ENCODE measurements at places on chromosomes 3 and 15. TPM values are rescaled to one million over a fixed set of nuclear protein-coding genes. Genes with fewer than 3 reads are reported as not detected.

DNA sequence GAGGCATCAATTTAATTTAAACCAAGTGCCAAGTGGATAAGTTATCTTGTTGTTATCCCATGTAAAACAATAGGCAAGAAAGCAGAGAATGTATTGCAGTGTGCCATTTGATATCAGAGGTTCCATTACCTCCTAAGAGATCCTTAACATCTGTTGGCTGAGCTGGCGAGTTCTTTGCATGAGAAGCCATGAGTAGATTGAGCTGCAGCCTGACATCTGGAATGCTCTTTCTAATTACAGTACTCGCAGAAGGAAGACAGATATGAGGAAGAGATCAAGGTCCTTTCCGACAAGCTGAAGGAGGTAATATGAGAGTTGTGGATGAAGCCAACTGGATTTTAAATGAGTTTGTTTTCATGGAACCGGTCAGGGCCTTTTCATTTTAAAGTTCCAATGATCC, 19.4 kb downstream of the TPM1 start:
- peak; percentile 65 for DNase-seq
- H3K36me3 ChIP-seq, result peaks cover 72% of the 10 kb centered on the region
- no peaks in the 10 kb centered on the region for H3K27me3 ChIP-seq
- H3K27ac ChIP-seq, result no peak overlapping the region
- H3K4me1 ChIP-seq, result peaks cover 28% of the 10 kb centered on the region

GRCh38 chr15:81511138-81511537, 137.1 kb upstream of the TMC3 start:
- no peaks in the 10 kb centered on the region for H3K27me3 ChIP-seq
- H3K4me1 ChIP-seq, result peaks cover 6% of the 10 kb centered on the region
- peak; percentile 70 for DNase-seq
- H3K4me3 ChIP-seq, result no peak overlapping the region
- no peak overlapping the region for H3K27ac ChIP-seq

DNA sequence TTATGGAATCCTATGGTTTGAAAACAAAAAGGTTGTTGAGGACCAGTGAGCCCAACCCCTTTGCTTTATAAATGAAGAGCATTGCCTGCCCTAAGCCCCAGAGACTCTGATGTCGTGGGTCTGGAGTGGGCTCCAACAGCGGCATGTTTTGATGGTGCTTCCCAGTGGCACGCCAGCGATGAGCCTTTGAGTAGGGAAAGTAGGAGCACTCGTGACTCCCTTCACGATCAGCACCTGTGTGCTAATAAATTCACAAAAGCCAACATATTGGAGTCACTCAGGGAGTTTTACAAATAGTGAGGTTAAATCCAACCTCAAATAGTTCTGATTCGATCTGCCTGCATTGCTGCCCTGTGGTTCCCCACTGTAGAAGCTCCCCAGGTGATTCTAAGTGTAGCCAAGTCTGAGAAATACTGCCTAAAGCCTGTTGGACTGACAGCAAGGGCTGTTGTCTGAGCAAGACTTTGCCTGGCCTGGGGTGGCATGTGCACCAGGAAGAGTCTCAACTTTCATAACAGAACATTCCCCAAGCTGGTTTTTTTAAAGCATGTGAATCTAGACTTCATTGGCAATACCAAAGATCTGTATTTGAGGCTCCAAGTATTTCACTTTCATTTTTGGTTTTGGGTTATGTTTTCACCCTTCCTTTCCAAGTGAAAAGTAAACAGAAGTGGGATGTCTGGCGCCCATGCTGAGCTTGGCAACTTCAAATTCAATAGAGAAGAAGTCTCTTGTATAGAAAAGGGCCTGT, 9.9 kb downstream of the CCR5 start:
- no peak overlapping the region for H3K4me3 ChIP-seq
- H3K4me1 ChIP-seq, result no peaks in the 10 kb centered on the region
- H3K27ac ChIP-seq, result no peak overlapping the region
- H3K27me3 ChIP-seq, result peaks cover 43% of the 10 kb centered on the region
- no peaks in the 10 kb centered on the region for H3K36me3 ChIP-seq
- DNase-seq, result no peak

The WDR48 gene
- polyA plus RNA-seq, result 10.7 TPM

DNA sequence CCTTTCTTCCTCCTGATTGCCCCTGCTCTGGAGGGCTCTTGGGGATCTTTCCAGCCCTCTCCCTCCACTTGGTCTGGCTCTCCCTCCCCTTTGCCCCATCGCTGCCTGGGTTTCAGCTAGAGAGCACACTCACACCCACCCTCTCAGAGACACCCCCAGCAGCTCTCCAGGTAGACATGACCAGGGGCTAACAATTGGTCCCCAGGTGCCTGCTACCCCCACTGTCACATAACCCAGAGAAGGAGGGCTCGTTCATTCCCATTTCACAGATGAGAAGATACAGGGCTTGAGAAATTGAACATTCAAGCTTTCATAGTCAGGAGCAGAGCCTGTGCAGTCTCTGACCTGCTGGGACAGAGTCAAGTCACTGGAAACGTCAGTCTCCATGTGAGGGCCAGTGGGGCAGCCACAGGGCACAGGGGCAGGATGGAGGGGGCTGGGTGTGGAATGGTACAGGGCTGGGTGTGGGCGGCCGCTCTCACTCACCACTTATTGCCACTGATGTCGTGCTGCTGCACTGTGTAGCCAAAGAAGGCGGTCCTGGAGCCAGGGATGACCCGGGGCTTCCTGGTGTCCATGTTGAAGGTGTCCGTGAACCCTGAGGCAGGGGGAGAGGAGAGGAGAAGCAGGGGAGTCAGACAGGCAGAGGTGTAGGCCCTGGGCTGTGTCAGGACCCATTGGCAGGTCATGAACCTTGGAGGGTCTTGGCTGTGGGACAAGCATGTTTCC, 29.4 kb downstream of the ITGA11 start:
- H3K36me3 ChIP-seq, result peaks cover 3% of the 10 kb centered on the region
- no peak overlapping the region for H3K4me3 ChIP-seq
- 0 out of 2 replicates have a peak, but pooled peaks cover 2% of the 10 kb centered on the region for H3K27me3 ChIP-seq
- no peak overlapping the region for H3K27ac ChIP-seq

The NEK10 gene
- 2.2 TPM for polyA plus RNA-seq

DNA sequence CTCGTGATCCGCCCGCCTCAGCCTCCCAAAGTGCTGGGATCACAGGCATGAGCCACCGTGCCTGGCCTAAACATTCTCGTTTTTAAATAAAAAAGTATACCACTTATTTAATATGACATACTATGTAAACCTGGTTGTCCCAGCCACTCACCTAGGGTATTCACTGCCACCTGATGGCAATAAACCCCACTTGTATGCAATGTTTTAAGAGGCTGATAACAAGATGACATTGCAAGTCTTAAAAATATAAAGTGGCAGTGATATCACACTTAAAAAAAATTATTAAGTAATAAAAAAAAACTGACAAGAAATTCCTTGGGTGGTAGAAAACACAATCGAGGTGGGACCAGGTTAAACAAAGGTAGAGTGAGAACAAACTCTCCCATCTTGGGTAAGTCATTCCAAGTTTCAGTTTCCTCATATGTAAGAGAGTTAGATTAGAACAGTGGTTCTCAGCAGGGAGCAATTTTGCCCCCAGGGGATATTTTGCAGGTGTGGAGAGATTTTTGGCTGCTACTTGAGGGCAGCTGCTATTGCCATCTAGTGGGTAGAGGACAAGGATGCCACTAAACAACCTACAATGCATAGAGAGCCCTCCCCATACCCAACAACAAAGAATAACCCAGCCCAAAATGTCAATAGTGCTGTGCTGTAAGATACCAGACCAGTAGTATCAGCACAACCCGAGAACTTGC, 14.5 kb downstream of the ARF4 start:
- DNase-seq, result no peak
- H3K4me1 ChIP-seq, result peaks cover 4% of the 10 kb centered on the region
- H3K36me3 ChIP-seq, result peaks cover 38% of the 10 kb centered on the region
- no peak overlapping the region for H3K4me3 ChIP-seq
- H3K27ac ChIP-seq, result no peak overlapping the region
- H3K27me3 ChIP-seq, result no peaks in the 10 kb centered on the region

The FAM107A gene
- not detected for polyA plus RNA-seq

The ADAMTS9 gene
- 0.55 TPM for polyA plus RNA-seq

DNA sequence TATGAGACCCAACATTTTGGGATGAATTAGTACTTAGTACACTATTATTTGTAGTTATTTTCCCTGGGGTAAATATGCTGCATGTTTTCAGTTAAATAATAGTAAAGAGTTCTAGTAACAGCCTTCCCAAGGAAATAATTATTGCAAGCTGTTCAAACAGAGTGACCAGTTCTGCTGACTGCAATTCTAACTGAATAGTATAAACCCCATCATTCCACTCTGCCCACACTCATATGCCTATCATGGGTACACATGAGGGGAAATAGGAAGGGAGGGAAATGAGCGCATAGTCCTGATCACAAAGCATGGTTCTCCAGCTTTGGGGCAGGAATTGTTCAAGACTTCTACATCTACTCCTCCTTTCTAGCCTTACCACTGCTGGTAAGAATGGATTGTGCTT, 18.7 kb downstream of the UQCC5 start:
- H3K27me3 ChIP-seq, result no peaks in the 10 kb centered on the region
- no peak overlapping the region for H3K4me3 ChIP-seq
- H3K36me3 ChIP-seq, result peaks cover 43% of the 10 kb centered on the region

- H3K4me1 ChIP-seq, result no peaks in the 10 kb centered on the region
- H3K27me3 ChIP-seq, result no peaks in the 10 kb centered on the region
- no peaks in the 10 kb centered on the region for H3K36me3 ChIP-seq
- H3K27ac ChIP-seq, result no peak overlapping the region
Measured at GRCh38 chr3:119243712-119244111, 3.0 kb upstream of the B4GALT4 start.

GRCh38 chr3:123386477-123387040, 62.3 kb downstream of the ADCY5 start:
- H3K4me3 ChIP-seq, result no peak overlapping the region
- H3K27ac ChIP-seq, result no peak overlapping the region
- peak; percentile 7 for DNase-seq
- peaks cover 24% of the 10 kb centered on the region for H3K27me3 ChIP-seq
- peaks cover 10% of the 10 kb centered on the region for H3K4me1 ChIP-seq

GRCh38 chr3:196222876-196223595, 6.7 kb downstream of the SLC51A start:
- H3K27me3 ChIP-seq, result no peaks in the 10 kb centered on the region
- no peak overlapping the region for H3K27ac ChIP-seq
- H3K36me3 ChIP-seq, result no peaks in the 10 kb centered on the region
- H3K4me1 ChIP-seq, result 0 out of 2 replicates have a peak, but pooled peaks cover 2% of the 10 kb centered on the region

GRCh38 chr3:99418709-99419108, 219.7 kb upstream of the COL8A1 start:
- no peaks in the 10 kb centered on the region for H3K27me3 ChIP-seq
- no peak overlapping the region for H3K27ac ChIP-seq
- no peak overlapping the region for H3K4me3 ChIP-seq
- no peak for DNase-seq

DNA sequence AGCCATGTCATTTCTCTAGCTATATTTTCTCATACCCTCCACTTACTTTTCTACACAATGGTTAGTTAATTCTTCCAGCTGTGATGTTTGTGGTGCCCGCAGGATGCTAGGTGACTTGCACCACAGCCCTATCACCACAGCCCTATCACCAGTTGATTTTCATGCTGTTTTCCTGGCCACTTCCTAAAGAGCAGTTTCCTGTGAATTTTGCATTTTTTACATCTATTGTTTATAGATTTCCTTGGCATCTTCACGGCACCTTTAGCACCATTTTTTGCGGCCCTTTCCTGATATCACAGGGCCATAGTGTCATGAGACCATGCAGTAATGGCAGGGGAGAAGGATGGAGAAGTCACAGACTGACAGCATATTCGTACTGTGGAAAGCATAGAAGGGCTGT, 132.9 kb upstream of the PRICKLE2 start:
- no peak for DNase-seq
- H3K4me1 ChIP-seq, result peaks cover 9% of the 10 kb centered on the region
- H3K4me3 ChIP-seq, result no peak overlapping the region
- H3K36me3 ChIP-seq, result no peaks in the 10 kb centered on the region
- H3K27ac ChIP-seq, result no peak overlapping the region
- no peaks in the 10 kb centered on the region for H3K27me3 ChIP-seq

- H3K27ac ChIP-seq, result no peak overlapping the region
- H3K27me3 ChIP-seq, result no peaks in the 10 kb centered on the region
- H3K36me3 ChIP-seq, result peaks cover 43% of the 10 kb centered on the region
- no peak overlapping the region for H3K4me3 ChIP-seq
- peaks cover 11% of the 10 kb centered on the region for H3K4me1 ChIP-seq
- DNase-seq, result no peak
Measured at GRCh38 chr3:47405820-47406761, 25.3 kb downstream of the PTPN23 start.

DNA sequence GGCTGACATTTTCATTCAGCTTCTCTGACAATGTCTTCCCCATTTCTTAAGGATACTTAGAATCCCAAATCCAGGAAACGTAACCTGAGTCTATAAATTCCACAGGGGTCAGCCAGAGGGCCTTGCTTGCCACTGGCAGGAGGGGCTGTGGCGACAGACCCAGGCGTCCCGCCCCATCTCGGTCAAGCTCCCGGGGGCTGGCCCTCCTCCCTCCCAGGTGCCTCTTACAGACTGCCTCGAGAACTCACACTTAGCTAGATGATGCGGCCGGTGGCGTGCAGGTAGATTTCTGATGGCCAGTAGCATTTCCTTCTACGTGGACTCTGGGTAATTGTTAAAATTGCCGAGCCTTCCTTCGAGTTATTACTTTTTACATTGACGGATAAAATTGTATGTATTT, 172.5 kb downstream of the NSMCE3 start:
- DNase-seq, result no peak
- no peaks in the 10 kb centered on the region for H3K4me1 ChIP-seq
- no peak overlapping the region for H3K4me3 ChIP-seq
- no peaks in the 10 kb centered on the region for H3K27me3 ChIP-seq
- H3K27ac ChIP-seq, result no peak overlapping the region

The FBXW12 gene
- polyA plus RNA-seq, result not detected

The OXTR gene
- 50.0 TPM for polyA plus RNA-seq

- no peak overlapping the region for H3K27ac ChIP-seq
- no peaks in the 10 kb centered on the region for H3K4me1 ChIP-seq
- no peaks in the 10 kb centered on the region for H3K27me3 ChIP-seq
- H3K36me3 ChIP-seq, result no peaks in the 10 kb centered on the region
- no peak for DNase-seq
- no peak overlapping the region for H3K4me3 ChIP-seq
Measured at GRCh38 chr3:152718810-152719209, 116.1 kb upstream of the P2RY1 start.

The MESP2 gene
- polyA plus RNA-seq, result 0.32 TPM

DNA sequence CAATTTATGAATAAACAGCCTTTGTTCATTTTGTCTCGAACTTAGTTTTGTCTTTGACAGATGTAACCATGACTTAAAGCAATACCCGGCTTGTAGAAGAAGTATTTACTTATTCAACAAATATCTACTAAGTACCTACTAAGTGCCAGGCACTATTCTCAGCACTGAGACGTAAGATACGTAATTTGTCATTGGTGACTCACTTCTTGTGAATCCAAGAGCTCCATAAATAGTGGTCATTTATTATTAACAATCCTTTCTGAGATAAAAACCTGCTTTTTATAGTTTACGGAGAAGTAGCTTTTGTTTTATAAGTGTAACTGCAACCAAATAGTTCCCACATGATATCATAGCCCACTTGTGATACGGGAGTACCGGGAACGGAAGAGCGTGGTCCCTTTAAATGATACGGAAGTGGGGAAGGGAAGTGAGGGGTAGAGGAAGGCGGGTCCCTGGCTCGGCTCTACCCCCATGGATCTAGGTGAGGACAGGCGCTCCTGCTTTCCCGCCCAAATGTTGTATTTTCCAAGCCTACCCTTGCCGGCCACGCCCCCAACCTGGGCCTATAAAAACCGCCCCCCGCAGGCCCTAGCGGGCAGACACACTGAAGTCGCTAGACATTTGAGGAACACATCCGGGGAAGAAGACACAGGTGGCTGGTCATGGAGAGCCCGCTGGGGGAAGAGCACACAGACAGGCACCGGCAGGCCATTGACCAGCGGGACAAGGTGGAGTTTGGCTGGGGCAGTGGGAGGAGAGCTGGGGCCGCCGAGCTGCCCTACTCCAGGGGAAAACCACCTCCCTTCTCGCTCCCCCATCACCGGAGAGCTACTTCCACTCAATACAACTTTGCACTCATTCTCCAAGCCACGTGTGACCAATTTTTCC, at the start of gene SAMMSON:
SAMMSON (plus strand) TSS at position 594 of the 888 bp plus-strand sequence.
- DNase-seq, result peak; percentile 73
- no peak within 1 kb of the TSS for H3K4me3 ChIP-seq

Measured in IMR-90 (cell line).